CD4-positive, alpha-beta T cell treated with Interleukin-17A for 4 hours (primary cell): ENCODE measurements at places on chromosomes 5 and 9.

GRCh38 chr9:89489548-89490530 lies 8.1 kb downstream of the SEMA4D start:
- no peak for DNase-seq

- no peak for DNase-seq
These were observed 53.0 kb upstream of the C6 start for GRCh38 chr5:41266377-41266776.

DNA sequence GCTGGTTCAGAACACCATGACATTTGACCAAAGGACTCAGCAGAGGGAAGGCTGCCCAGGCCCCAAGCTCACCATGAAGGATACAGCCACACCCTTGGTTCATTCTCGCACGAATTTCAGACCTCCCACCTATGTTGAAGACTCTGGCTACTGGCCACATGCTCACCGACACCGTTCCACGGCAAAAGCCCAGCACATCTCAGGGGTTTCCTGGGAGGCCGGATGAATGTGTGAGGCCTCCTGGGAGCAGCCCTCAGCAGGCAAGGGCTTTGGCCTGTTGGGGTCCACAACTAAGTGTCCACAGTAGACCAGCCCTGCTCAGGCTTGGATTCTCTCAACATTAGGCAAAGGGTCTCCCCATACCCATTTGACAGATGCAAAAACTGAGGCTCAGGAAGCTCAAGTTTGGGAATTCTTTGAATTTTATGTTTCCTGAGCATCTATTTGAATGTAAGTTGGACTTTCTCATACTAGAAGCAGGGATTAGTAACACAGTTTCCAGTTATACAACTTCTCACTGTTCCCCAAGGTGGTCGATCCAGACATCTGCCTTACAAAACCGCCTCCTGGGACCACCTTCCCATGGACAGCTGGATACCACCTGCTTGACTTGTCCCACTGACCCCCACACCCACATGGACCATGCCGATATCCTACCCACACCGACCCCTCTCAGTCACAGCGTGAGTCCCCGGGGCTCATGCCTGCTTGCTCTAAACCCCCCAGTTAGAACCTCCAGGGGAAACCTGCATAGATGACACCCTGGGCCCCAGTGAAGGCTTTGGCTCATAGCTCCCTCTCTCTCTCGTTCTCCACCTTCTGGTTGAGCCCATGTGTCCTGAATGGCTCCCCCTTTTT lies 27.9 kb downstream of the CCT5 start:
- DNase-seq, result no peak

DNA sequence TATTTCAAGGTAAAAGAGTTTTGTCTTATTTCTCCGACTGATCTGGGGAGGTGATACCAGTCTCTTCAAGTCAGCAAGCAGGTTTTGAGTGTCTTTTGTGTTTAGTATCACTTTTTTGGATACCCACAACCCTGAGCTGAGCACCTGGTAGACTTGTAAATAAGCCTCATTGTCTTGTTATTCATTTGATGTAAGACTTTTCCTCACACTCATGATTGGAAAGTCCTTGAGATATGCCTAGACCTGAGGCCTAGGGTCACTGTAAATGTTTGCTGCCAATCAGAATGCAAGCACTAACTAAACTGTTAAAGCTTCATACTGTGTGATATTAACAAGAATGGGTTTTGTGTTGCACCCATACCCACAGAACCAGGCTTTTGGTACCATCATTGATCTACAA lies 100.7 kb upstream of the CKMT2 start:
- no peak for DNase-seq

DNA sequence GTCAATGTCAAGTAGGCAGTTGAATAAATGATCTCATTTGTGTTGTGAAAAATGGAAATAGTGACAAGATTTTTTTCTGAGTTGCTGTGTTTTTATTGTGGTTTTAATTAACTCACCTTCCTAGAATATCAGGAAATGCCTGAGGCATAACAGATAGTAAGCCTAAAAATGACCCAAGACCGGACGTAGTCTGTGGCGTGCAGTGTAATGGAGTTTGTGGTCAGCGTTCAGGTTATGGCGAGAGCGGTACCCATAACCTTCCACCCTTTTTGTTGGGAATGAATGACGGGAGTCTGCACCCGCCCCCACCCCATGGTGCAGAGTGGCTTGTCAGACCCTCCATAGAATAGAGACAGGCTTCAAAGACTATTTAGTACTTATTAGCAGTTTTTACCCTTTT lies 119.3 kb downstream of the GALNT10 start:
- DNase-seq, result no peak

GRCh38 chr9:4792054-4792571 lies 631 bp upstream of the RCL1 start:
- DNase-seq, result no peak

DNA sequence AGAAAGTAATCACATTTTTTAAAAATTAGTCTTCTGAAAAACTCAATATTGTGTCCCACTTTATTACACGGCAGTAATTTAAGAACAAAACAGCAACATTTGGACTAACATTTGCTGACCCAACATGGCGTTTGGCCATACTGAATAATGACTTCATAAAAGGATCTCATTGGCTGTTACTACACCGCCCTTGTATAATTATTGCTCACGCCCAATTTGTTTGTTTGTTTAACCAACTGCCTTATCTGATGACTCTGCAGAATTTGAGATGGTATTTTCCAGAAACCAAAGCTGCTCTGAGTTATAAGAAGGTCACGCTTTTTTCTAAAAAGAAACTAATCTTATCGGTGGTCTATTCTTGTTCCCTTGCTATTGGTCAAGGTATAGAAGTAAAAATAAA lies 200.2 kb upstream of the TARS1 start:
- DNase-seq, result no peak

DNA sequence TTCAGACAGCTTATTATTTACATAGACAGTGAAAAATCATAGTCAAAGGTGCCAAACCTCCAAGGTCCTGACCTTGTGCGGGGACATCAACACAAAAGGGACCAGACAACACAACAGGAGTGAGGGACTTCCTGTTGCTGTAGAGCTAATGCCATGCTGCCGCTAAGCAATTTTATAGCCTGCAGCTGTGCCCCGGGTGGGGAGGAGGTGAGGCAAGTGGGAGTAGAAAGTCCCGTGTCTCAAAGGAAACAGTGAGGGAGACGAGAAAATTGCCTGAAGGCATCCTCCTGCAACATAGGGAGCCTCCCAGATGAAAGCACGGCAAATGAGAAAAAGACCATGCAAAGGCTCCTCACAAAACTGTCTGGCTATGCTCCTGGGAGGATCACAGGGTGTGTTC lies 58.8 kb downstream of the CAAP1 start:
- no peak for DNase-seq

GRCh38 chr5:36462295-36463021 lies 143.9 kb upstream of the SLC1A3 start:
- DNase-seq, result no peak

DNA sequence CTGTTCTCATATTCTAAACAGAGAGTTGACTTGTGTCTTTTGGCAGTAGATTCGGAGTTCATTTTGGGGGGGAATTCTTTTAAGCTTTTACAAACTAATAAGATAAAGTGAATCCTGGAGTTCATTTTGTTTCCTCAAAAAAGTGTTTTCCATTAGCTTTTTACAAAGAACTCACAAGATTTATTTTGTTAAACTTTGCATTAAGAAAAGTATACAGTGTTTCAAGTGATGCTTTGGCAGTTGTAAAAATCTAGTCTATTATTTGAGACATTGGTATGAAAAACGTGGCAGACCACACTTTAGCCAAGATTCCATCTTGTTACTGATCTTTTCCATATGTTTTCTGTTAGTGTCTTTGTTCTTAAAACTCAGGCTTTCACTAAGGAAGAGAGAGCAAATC lies 1.2 kb upstream of the OMD start:
- no peak for DNase-seq

DNA sequence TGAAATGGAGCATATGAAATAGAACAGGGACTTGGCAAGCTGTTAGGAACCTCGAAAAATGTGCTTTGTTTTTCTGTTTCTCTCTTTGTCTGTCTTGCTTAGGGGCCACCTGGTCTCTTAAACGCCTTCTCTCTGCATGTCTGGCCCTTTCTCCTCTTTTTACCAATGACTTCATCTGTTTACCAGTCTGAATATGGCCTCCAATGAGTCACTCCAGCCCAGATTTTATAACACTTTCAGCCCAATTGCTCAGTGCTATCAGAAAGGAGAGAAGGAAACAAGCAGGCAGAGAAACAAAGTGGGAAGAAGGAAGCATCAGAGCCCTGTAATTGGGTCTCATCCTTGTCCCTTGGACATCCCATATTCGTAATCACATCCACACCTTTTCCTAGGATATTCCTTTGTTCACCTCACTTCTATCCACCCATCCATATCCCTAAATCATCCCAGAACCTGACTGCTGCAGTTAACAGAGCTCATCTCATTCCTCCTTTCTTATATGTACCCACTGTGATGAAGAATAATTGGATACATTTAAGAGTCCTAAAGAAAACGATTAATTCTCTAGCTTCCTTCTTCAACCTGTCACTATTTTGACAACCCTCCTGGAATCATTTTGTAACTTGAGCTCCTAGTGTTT lies 151.8 kb upstream of the GPR151 start:
- DNase-seq, result no peak
